ENCODE measurements at places on chromosomes 5 and 9.

DNA sequence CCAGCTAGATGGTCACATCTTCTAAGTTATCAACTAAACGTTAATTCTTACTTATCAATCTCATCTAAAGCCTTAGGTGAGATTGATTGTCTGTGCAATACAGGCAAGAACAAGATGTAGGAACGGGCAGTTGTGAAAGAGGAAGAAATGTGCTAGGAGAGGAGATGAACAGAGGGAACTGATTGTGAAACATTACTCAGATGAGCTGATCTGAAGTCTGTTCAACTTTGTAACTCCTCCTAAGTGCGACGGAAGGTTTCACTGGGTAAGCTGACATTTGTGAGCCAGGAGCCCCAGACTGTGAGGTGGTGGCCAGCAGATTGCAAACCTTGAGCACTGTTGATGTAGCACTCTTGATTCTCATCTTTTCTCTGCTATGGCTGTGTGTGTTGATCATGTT, 204.1 kb downstream of the CD180 start:
- DNase-seq = no peak

GRCh38 chr9:114174876-114175771, 19.8 kb downstream of the COL27A1 start:
- no peak for DNase-seq

GRCh38 chr5:128258372-128258771, 174.8 kb downstream of the SLC12A2 start:
- DNase-seq = no peak

DNA sequence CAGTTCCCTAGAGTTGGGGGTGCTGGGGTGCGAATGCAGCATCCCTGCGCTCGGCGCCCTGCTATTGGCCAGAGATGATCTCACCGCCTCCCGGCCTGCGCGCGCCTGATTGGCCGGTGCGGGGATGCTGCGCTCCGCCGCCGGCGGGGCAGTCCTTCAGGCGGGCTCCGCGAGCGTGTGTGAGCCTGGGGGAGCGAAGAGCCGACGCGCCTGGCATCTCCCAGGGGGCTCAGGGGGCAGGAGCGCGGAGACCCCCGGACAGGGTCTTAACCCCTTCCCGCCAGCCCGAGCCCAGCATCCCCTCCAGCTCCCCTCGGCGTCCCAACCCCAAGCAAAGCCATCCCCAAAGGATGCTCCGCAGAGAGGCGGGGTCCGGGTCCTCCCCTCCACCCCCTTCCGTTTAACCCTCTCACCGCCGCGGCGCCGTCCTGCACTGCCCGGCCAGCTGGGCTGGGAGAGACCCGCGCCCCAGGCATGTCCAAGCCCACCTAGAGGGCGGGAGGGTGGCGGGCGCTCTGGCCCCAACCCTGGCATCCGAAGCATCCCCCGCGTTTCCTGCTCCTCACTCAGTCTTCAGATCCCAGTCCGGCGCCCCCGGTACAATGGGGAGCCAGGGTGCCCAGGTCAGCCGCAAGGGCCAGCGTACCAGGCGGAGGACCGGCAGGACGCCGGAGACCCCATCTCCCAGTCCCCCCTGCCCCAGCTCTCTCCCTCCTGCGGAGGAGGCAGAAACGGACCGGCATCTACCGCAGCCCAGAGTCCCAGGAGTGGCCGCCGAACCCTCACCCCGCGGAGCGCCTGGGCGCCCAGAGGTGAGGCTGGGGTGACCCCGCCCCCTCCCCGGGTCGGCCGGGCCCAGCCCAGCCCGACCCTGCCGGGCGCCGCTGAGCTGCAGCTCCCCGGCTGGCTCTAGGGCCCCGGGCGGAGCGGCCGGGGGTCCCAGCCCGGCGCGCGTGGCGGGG, 19.3 kb upstream of the TOR2A start:
- DNase-seq = no peak

DNA sequence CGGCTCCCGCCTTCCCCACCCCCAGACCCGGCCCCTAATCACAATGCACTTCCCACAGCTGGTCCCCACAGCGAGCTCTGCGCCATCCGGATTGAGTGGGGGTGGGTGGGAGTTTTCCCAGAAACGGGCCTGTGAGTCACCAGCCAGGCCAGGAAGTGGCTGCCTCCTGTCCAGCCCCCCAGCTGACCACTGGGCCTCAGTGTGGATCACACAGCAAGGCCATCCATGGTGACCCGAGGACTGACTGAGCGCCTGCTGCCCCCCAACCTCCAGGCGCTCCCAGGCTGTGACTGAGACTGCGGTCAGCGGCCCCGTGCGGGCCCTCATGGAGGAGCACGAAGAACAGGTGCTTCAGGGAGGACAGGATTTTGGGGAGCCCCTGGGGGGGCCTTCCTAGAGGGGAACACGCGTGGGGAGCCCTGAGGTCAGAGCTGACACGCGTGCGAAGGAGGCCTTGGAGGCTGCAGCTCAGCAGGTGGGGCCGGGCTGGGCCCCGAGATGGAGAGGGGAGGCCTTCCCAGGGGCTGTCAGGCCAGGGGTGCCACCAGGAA, 48.3 kb upstream of the EGFL7 start:
- no peak for DNase-seq

DNA sequence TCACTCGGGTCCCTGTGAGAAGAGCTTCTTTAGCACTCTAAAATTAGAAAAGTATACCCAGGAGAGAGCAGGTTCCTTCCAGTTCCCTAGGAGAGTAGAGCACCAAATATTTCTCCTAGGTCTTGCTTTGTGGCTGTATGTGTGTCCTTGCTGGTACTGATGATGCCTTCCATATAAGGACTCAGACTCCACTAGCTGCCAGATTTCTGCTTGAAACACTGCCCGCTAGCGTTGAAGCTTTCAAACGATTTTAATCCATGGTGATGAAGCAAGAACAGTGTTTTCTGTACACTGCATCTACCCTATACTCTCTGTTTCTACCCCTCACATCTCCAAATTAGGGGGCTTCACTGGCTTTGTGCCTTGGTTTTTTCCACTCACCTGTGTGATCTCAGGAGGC, 2.4 kb upstream of the SMC2 start:
- no peak for DNase-seq

DNA sequence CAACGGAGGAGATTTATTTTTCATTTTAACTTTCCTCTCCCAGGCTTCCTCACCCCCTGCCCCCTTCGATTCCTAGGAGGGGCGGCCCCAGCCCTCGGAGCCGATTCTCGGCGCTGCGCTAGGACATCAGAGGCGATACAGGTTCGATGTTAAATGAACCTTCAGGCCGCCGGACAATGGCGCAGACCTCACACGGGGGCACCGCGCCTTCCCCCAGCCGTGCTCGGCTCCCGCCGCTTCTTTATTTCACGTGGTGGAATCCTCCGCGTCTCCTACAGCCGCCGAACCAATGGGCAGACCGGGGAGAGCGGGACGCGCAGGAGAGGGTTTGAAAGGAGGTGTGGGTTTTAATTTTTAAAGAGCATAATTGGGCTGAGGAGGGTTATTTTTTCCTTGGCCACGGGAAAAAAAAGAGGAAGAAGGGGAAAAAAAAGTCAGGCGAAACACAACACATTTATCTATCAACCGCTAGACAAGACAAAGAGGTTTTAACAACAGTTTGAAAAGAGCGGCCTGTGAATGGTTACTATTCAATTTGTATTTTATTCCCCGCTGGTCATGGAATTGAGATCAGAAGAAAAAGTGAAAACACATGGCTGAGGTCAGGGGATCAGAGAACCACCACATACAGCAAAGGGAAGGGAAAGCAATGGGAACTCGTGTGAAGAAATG, 126.8 kb downstream of the TMEM174 start:
- no peak for DNase-seq

- DNase-seq = no peak
Observed at GRCh38 chr5:108003178-108003577, 332.4 kb upstream of the EFNA5 start.

DNA sequence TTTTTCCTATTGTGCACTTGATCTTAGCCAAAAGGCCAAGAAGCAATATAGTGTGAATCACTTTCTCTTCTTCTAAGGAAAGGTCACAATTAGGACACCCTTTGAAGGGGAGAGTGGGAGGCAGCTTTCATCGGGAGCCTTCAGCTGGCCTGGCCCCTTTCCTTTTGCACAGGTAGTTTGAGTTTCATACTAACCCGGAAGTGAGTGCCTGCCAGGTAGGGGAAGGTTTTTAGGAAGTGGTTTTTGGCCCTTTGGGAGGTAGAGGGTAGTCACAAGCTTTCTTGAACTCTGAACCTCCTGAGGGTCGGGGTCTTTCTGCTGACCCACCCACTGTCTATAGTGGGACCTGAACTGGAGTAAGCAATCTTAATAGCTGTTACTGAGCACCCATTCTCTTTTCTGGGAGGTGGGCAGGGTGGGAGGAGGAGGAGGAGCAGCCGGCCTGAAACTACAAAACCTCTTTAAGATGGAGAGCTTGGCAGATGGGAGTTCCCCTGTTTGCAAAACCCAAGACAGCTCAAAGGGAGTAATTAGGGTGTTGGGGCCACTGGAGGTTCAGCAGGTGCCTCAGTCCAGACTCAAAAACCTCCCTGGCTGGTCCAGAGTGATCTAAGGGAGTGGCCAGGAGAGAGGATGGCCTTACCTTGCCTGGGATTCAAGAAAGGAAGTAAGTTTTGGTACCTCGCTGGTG, 6.0 kb downstream of the LARP1 start:
- no peak for DNase-seq

GRCh38 chr9:134618833-134619447, 22.7 kb upstream of the COL5A1 start:
- no peak for DNase-seq

DNA sequence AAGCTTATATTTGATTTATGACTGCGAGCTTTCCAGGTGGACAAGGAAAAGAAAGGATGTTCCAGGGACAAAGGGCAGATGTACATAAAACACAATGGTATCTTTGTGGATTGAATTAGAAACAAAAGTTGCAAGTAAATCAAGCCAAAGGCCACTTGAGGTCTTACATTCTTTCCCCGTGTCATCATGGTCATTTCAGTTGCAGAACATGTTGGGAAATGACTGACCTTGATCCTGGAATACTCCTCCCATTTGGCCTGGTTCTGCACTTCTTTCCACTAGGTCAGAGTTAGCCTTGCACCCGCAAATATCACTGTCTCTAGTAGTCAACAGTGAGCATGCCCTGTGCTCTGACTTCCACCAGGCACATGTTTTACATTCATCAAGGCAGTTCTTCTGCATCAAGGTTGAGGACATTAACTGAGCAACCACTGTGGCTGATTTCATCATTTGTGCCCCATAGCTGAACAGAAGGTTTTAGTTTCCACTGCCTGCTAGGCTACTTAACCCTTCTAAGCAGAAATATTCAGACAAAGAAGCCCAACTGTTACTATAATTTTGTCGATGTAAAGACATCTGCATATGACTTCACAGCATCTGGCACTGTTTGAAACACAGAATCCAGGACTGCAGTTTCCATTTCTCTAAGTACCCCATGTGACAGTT, 1161.7 kb upstream of the DMAC1 start:
- DNase-seq = no peak

GRCh38 chr5:132073231-132074013, at the start of gene CSF2:
Gene CSF2 (plus strand): TSS chr5:132073789. CDS start chr5:132073824, 35 bp downstream.
- no peak for DNase-seq

DNA sequence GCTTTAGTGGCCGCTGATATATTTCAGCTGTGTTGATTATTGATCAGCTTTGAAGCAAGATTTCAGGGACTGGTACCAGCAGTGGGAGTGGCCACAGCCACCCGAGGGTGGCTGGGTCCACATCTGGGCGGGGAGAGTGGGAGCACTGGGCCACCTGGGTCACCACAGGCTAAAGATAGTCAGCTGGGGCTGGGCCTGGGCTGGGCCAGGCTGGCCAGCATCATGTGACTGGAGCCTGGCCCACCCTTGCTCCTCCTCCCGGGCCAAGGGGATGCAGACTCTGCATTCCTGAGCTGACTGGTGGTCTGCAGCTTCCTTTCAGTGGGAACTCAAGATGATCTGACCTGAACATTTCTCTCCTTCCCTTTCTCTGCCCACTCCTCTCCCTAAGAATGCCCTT, 27.1 kb downstream of the LARP1 start:
- no peak for DNase-seq

DNA sequence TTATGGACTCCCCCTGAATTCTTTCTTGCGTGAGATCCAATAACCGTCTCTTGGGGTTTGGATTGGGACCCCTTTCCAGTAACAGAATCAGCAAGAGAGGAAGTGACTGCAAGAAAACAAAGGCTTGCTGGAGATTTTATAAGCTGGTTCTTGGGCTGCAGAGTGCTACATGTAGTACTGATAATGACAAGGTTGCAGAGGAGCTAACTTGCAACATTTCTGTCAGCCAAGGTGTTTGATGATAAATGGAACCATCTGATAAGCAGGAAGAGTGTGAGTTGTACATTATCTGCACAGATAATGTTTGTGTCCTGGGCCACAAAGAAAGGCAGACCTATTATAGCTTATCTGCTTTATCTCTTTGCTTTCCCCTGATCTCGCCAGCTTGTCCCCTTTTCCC, 37.1 kb downstream of the DNAJB5 start:
- DNase-seq = no peak

DNA sequence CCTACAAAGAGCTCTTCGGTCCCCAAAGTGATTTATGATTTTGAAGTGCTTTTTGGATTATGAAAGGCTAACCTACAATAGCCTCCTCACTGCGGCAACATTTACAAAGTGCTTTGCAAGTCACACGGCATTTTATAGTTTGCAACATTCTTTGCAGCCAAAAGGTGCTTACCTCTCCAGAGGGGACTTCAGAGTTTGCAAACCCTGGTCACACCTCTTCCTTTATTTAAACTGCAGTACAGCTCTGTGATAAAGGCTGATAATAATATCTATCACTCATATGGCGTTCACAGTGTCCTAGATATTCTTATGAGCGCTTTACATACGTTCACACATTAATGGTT, 20.0 kb upstream of the CRB2 start:
- no peak for DNase-seq

DNA sequence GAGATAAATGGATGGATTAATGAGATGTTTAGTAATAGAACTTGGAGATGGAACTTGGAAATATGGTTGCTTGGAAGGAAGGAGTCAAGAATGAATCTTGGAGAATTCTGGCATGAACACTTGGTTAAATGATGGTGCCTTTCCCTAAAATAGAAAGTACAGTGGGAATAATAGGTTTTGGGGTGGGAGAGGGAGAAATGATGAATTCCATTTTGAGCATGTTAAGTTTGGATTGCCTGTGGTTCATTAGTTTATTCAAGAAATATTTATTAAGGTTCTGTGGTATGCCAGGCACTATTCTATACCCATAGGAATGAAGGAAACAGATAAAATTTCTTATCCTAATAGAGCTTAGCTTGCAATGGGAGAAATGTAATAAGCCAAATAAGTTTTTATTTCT, 58.4 kb downstream of the PBX3 start:
- no peak for DNase-seq

Measured in activated T-helper 1 cell treated with anti-CD3 and anti-CD28 coated beads, Interleukin-2, amount 50 U/mL, for 16 hours (primary cell).